Kidney tubule cell (primary cell): ENCODE measurements at places on chromosomes 1 and 21.
A peak's percentile ranks its signal among the peaks of the same experiment; 100 is the strongest.

DNA sequence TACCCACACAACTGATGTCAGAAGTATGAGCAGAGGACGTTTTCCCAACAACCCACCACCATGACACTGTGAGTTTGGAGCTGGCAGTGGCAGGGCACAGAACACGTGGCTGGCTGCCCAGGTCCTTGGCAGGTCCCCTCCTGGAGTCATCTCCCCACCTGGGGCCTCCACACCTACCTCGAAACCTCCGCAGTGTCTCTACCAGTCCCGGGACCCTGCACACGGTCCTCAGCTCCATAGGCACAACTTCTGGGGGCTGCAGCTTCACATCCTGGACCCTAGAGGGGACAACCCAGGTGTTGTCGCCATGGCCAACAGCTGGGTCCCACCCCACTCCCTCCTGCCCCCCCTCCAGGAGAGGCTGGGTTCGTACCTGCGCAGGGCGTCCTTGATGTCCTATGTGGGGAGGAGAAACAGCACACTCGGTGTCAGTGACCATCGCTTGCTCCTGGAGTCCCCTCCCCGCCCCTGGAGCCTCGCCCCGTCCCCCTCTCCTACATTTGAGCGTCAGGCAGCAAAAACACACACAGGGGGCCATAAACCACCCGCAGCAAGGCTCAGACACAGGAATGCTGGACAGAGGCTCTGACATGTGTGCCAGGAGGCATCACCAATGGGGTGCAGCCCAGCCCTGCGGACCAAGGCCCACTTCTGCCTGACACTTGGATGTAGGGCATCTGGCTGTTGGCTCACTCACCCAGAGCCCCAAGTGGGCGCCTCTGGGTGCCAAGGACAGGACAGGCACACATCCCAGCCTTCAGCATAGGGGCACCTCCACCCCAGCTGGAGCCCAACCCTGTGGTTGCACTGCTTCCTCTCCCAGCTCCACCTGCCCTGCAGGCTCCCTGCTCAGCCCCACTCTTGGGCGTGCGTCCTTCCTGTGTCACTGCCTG is 9.6 kb downstream of the TRIM11 start:
- no peak for DNase-seq

GRCh38 chr1:27704958-27705357 is 20.8 kb upstream of the FAM76A start:
- DNase-seq, result no peak

- peak; percentile 59 for DNase-seq
Observed at GRCh38 chr1:11787251-11787803, 18.4 kb downstream of the MTHFR start.

DNA sequence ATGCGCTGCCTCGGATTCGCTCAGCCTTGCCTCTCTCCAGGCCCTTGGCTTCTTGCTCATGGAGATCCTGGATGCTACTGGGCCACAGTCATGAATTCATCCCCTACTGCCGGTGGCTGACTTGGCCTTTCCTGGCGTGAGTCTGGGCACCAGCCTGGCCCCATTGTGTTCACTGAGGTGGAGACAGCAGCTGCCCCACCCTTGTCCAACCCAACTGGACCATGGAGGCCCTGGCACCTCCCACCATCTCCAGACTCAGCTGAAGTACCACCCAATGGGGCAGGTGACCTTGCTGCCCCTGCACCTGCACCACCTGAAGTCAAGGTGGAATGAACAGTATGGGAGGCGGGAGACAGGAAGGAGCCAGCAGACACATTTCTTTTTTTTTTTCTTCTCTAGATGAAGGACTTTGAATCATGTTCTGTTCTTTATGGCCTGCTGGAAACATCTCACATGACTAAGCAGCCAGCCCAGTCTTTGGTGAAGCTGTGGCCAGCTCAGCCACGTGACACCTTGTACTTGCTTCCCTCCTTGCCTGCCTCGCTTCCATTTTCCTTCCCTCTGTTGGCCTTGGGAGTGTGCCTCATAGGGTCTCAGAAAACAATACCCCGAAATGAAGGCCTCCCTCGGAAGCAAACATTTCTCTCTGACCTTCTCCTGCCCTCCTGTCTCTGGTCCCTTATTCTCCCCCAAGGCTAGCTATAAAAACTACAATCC is 3.8 kb upstream of the SLC30A2 start:
- DNase-seq, result peak; percentile 70

GRCh38 chr1:106185089-106185488 is 871.4 kb upstream of the PRMT6 start:
- no peak for DNase-seq

GRCh38 chr1:88888750-88889149 is 2.6 kb downstream of the GTF2B start:
- no peak for DNase-seq

DNA sequence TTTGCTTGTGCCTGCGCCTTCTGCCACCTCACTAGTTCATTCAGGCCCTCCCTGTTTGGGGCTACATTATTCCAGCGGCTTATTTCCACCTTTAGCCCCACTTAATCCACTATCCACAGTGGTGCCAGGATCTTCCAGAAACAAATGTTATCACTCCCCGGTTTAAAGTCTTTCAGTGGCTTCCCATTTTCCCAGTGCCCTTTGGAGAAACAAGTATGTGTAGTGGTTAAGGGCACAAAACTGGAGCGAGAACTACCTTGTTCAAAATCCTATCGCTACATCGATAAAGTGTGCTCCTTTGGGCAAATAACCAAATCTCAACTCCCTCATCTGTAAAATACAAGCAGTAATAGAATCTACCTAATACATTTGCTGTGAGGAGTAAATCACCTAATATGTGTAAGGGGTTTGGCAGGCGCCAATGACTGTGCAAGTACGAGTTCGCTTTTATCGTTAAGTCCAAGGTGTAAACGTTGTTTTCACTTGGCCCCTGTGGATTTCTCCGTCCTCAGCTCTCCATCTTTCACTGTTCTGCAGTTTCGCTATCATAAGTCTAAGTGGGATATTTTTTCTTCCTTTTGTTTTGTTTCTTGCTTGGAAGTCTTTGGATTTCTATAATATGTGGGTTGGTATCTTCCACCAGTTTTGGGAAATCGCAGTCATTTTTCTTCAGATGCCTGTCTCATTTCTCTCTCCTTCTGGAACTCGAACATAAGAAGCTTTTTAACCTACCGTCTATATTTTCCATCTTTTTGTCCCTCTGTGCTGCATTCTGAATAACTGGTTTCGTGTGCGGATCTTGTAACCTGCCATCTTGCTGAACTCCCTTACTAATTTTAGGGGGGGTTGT is 844 bp upstream of the MEAF6 start:
- DNase-seq, result no peak

DNA sequence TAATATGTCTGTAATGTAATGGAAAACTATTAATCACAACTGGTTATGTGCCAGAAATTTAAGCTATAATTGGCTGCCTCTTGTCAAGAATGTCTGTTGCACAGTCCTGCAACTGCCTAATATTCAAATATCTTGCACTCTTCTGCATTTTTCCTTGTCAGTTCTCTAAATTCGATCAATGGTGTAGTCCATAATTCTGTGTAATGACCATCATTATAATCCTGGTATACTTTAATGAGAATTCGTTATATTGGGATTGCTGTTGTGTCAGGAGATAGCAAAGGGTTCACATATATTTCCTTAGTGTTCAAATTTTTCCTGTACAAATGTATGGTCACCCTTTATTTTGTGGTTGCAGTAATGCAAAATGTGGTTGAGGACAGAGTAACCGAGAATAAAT is 4.8 kb downstream of the NTNG1 start:
- DNase-seq, result no peak

DNA sequence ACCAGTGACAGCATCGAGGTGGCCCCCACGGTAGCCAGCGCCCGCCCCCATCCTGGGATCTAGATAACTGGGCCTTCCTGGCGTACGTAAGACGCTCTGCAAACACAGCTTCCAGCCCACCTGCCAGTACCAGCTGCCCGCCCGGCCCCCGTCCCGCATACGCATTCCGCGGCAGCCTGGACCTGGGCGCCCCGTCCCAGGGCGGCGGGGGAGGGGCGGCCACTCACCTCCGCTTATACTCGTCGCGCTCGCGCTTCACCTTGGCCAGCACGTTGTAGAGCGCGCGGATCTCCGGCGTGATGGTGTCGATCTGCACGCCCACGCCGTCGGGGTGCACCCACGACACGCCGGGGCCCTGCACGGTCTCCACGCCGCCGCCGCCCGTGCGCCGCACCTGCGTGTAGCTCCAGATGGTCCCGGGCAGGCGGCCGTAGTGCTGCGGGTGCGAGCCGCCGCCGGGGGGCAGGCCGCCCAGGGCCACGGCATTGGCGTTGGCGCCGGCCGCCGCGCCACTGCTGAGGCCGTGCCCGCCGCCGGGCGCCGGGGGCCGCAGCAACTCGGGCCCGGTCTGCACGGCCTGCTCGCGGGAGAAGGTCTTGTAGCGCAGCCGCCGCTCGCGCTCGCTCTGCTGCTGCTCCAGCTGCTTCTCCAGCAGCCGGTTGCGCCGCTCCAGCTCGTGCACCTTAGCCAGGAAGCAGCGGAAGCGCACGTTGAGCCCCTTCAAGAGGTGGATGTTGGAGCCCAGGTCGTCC is 859 bp downstream of the IFFO2 start:
- peak; percentile 55 for DNase-seq

GRCh38 chr1:173451981-173452380 is 25.2 kb upstream of the PRDX6 start:
- no peak for DNase-seq
